Activated naive CD4-positive, alpha-beta T cell treated with anti-CD3 and anti-CD28 coated beads for 36 hours (primary cell): ENCODE measurements at places on chromosomes 16 and 17. TPM values are rescaled to one million over a fixed set of nuclear protein-coding genes. Genes with fewer than 3 reads are reported as not detected.

TEDC2 gene
- 24.8 TPM for total RNA-seq

ADAD2 gene
- total RNA-seq = 0.45 TPM

OR3A3 gene
- total RNA-seq = not detected

CCL1 gene
- total RNA-seq = not detected

TBX6 gene
- total RNA-seq = 4.7 TPM

BMERB1 gene
- total RNA-seq = 7.2 TPM

MYH13 gene
- not detected for total RNA-seq

PKMYT1 gene
- 128 TPM for total RNA-seq

TPSD1 gene
- not detected for total RNA-seq

CACNA1H gene
- total RNA-seq = 0.50 TPM

PRR29 gene
- total RNA-seq = 0.44 TPM

KRT32 gene
- total RNA-seq = not detected

CDH3 gene
- total RNA-seq = 20.1 TPM

CCL17 gene
- total RNA-seq = not detected

TM4SF5 gene
- not detected for total RNA-seq

PRRT2 gene
- total RNA-seq = 0.83 TPM
